ENCODE measurements at places on chromosomes 4 and X. TPM values are rescaled to one million over a fixed set of nuclear protein-coding genes. Genes with fewer than 3 reads are reported as not detected.
A peak's percentile ranks its signal among the peaks of the same experiment; 100 is the strongest.

DNA sequence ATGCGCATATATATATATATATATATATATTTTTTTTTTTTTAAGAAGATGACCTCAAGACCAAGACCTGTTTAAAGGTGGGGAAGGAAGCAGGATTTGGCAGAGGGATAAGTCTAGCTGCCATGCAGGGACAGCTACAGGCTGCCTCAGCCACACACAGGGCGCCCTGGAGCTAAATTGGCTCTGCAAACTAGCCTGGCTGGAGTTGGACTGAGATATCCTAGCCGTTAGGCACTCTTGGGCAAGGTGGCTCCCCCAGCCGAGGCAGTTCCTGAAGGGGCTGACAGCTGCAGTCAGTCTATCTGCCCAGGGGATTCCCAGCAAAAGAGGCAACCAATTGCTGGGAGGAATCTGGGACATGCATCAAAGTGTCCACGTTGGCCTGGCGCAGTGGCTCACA lies 21.9 kb downstream of the TRIML1 start:
- DNase-seq, result no peak
- no peaks in the 10 kb centered on the region for H3K4me1 ChIP-seq
- no peak overlapping the region for H3K4me3 ChIP-seq
- H3K27ac ChIP-seq, result no peak overlapping the region
- no peaks in the 10 kb centered on the region for H3K36me3 ChIP-seq

Gene TMEM35A
- total RNA-seq, result 1.1 TPM

Gene GRK4
- 9.6 TPM for total RNA-seq

Gene F8A2
- not detected for total RNA-seq

Gene PAGE2
- not detected for total RNA-seq

GRCh38 chrX:107731831-107732502 lies 43.6 kb downstream of the TSC22D3 start:
- DNase-seq, result peak; percentile 90
- H3K4me3 ChIP-seq, result no peak overlapping the region
- H3K4me1 ChIP-seq, result peaks cover 83% of the 10 kb centered on the region
- no peaks in the 10 kb centered on the region for H3K36me3 ChIP-seq
- H3K27ac ChIP-seq, result peak overlapping the region; percentile 32

GRCh38 chr4:32519060-32519459 lies 1798.9 kb downstream of the PCDH7 start:
- no peaks in the 10 kb centered on the region for H3K27me3 ChIP-seq
- H3K36me3 ChIP-seq, result no peaks in the 10 kb centered on the region
- H3K27ac ChIP-seq, result no peak overlapping the region
- no peak overlapping the region for H3K4me3 ChIP-seq

Gene CLDN34
- total RNA-seq, result not detected

DNA sequence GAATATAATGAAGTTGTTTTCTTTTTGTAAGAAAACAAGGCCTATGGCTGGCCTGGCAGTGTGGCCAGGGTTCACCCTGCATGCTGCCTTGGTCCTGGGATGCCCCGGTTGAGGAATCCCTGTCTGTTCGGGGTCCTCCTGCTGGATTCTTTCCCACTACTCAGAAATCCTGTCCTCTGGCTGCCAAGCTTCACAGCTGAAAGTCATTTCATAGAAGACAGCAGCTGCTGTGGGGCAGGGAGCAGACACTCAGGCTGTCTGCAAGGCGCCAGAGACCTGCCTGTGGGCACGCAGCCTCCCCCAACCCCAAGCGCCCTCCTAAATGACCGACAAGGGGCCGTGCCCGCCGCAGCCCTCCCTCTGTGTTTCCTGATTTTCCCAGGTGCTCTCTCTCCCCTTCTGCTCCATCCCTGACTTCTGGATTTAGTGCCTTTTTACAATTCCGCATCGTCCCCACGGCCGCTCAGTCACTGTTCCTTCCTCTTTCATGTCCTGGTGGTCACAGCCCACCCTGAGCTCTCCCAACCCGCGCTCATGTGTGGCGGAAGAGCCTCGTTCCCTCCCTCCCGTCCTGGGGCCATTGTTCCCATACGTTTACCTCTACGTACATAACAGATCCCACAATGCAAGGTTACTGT lies 27.5 kb downstream of the ZFYVE28 start:
- H3K36me3 ChIP-seq, result no peaks in the 10 kb centered on the region
- no peaks in the 10 kb centered on the region for H3K4me1 ChIP-seq
- H3K4me3 ChIP-seq, result no peak overlapping the region
- H3K27ac ChIP-seq, result no peak overlapping the region
- no peaks in the 10 kb centered on the region for H3K27me3 ChIP-seq

Gene RNF150
- total RNA-seq, result 52.0 TPM

All from heart left ventricle (tissue), 16 donors.